Vein endothelial cell (primary cell): ENCODE measurements at places on chromosomes 13 and 19. TPM values are rescaled to one million over a fixed set of nuclear protein-coding genes. Genes with fewer than 3 reads are reported as not detected.

Gene ZNF681
- total RNA-seq = 1.3 and 1.4 TPM in 2 replicates

Gene SCN1B
- total RNA-seq = 9.5 and 10.3 TPM in 2 replicates

Gene ADM5
- total RNA-seq = 0.98 and 1.9 TPM in 2 replicates

Gene CYP4F3
- not detected in 2 replicates for total RNA-seq

Gene KIR2DL4
- not detected in 2 replicates for total RNA-seq

Gene ENOX1
- 0.65 and 1.6 TPM in 2 replicates for total RNA-seq

Gene RXFP2
- total RNA-seq = not detected in 2 replicates

Gene HCN2
- total RNA-seq = 1.2 and 1.6 TPM in 2 replicates

Gene ATP4B
- under 0.01 TPM in 1 of 2 replicates, not detected in the other for total RNA-seq

Gene S1PR4
- total RNA-seq = 0.67 and 1.6 TPM in 2 replicates

Gene ZNF112
- total RNA-seq = 6.2 and 8.2 TPM in 2 replicates

Gene ADGRE3
- total RNA-seq = not detected in 2 replicates

Gene GRK1
- total RNA-seq = under 0.01 TPM in 1 of 2 replicates, not detected in the other

Gene ALKBH6
- total RNA-seq = 11.3 and 14.0 TPM in 2 replicates

Gene TDRD12
- total RNA-seq = under 0.01 and 0.19 TPM in 2 replicates

Gene NOVA2
- total RNA-seq = 10.0 and 11.1 TPM in 2 replicates

Gene SULT2B1
- not detected in 2 replicates for total RNA-seq

Gene THSD1
- 67.3 and 85.3 TPM in 2 replicates for total RNA-seq

Gene CRLF1
- total RNA-seq = 0.48 and 0.98 TPM in 2 replicates

Gene ZNF324B
- total RNA-seq = 8.5 and 12.2 TPM in 2 replicates

Gene HOMER3
- 163 and 165 TPM in 2 replicates for total RNA-seq

Gene AKT1S1
- total RNA-seq = 11.8 and 12.1 TPM in 2 replicates

Gene PTH2
- not detected in 2 replicates for total RNA-seq

Gene GNG8
- not detected in 2 replicates for total RNA-seq

Gene ZNF610
- 2.9 and 3.3 TPM in 2 replicates for total RNA-seq

Gene KIR3DL1
- total RNA-seq = not detected in 2 replicates

Gene OPA3
- 15.0 and 15.4 TPM in 2 replicates for total RNA-seq

Gene MED4
- total RNA-seq = 23.5 and 26.7 TPM in 2 replicates

Gene ZNF98
- total RNA-seq = not detected in 2 replicates

Gene NLRP13
- total RNA-seq = not detected in 2 replicates

Gene RAB4B
- 14.6 and 19.6 TPM in 2 replicates for total RNA-seq

Gene NLRP5
- total RNA-seq = not detected in 2 replicates

Gene SPACA4
- total RNA-seq = not detected in 2 replicates

Gene GPR4
- total RNA-seq = 5.2 and 6.7 TPM in 2 replicates

Gene TGFBR3L
- total RNA-seq = 0.29 and 2.0 TPM in 2 replicates

Gene DCT
- 0.10 TPM in 1 of 2 replicates, not detected in the other for total RNA-seq

Gene SPTBN4
- not detected in 2 replicates for total RNA-seq

Gene ATXN8OS
- total RNA-seq = not detected in 2 replicates

Gene TPGS1
- total RNA-seq = 36.1 and 56.8 TPM in 2 replicates
